ENCODE measurements at places on chromosomes 7 and 10. TPM values are rescaled to one million over a fixed set of nuclear protein-coding genes. Genes with fewer than 3 reads are reported as not detected.

Gene ZNF365
- 8.2 TPM for total RNA-seq

Gene GPC2
- total RNA-seq = 1.6 TPM

Gene ANKRD30A
- not detected for total RNA-seq

Gene IDI2
- total RNA-seq = not detected

DNA sequence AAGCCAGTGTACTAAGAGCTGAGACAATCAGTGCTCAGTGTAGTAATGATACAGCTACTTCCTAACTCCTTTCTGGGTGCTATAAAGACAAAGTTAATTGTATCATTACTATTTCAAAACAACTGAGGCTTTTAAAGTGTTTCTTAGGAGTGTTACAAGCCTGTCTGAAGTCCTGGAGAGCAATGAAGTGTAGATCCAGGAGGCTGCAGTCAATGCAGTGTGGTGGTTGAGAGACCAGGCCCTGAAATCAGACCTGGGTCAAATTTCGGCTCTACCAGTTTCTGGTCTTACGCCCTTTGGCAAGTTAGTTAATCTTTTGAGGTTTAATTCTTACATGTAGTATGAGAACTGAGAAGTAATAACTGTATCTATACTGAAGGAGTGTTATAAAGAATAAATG, 387.0 kb downstream of the SDK1 start:
- peak; percentile 51 for DNase-seq

GRCh38 chr10:72379062-72379461, 24.3 kb upstream of the DNAJB12 start:
- no peak for DNase-seq

GRCh38 chr7:23205909-23206767, 24.3 kb downstream of the NUP42 start:
- peak; percentile 11 for DNase-seq

DNA sequence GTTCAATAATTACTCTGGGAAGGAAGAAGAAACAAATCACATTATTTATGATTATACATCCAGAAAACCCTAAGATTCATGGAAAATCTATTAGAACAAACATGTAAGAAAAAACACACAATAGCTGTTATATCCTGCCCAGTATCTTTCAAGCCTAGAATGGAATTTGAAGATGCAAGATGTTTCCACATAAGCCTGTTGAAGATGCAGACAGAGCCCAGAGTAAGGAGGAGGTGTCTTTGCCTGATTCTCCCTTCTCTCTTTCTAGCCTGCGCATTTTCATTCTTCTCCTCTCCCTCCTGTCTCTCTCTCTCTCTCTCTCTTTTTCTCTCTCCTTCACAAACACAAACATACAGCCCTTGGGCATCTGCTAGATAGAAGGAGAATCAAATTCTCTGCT, 170.1 kb upstream of the INHBA start:
- DNase-seq = no peak

- DNase-seq = no peak
Measured at GRCh38 chr7:33893377-33893776, 12.0 kb upstream of the BMPER start.

DNA sequence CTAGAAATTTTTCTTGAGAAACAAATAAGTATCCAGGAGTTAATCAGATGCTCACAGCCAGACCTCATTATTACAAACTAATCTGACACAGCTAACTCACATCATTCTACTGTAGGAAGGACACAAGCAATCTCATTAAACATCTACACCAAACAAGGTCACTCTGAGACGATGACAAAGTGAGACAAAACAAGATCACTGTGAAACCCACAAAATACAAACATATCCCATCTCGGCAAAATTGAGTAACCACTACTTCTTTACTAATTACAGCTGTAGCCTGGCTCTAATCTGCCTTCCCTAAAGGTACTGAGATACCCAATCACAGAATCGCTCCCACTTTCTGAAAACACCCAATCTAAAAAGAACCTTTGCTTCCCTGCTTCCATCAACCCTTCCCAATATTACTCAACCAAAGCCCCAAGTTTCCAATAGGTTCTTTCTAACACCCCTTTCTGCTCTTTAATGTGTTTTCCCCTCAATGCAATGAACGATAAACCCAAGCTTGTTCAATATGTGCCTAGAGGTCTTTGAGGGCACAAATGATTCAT, 26.9 kb downstream of the CCDC6 start:
- DNase-seq = no peak

DNA sequence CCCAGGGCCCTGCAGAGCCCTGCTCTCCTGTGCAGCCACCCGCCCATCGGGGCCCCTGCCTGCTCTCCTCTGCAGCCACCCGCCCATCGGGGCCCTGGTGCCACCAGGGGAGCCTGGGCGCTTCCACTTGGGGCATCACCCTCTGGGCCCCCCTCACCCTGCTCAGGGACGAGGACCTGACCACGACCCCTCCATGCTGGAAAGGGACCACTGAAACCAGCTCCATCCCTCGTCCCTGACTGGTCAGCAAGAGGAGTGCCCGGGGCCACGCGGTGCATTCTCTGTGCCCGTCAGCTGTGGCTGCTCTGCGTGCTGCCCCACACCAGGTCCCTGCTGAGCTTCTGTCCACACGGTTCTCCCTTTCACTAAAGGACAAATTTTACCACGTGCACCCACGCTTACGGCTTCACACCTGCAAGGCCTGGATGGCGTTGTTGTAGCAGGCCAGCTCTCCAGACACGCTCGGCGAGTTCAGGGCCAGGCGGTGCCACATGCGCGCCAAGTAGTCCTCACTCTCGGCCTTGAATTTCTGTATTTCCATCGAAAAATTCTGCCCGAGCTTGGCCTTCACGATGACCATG, 57.6 kb downstream of the CFAP46 start:
- no peak for DNase-seq

GRCh38 chr7:96676919-96677318, 32.7 kb downstream of the SEM1 start:
- no peak for DNase-seq

Measured in renal cortical epithelial cell (primary cell).